ENCODE measurements at places on chromosomes 4 and X.

GRCh38 chr4:83431200-83431599 is 24.4 kb downstream of the HELQ start:
- DNase-seq, result no peak

DNA sequence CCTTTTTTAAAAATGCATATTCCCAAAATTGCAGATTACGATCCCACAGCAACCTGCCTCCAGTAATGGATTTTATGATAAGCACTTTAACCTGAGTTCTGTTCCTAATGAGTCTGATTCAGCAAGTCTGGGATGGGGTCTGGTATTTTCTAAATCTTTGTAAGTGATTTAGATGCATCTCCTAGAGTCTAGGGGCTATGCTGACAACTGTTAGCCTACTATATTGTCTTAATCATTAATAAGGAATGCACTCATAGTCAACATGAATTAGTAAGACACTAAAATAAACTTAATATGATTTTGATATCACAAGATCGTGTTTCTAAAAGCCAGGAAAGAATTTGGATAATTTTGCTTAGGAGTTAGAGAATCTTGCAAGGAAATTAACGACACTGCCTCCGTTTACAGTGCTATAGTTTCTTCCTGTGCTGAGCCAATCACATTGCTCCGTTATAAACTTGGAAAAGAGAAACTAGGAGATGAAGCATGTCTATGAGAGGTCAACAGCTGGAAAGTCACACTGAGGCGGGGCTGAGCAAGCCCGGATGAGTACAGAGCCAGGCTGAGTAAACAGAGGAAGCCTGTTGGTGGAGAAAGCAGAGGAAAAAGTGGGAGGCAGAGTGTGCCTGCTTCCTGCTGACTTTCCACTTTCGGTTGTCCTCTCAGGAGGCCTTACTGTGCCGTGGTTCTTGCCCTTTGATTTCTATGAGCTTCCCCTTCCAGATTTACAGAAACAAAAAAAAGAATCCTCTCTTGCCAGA is 5.4 kb downstream of the SCARB2 start:
- DNase-seq, result peak; percentile 77

DNA sequence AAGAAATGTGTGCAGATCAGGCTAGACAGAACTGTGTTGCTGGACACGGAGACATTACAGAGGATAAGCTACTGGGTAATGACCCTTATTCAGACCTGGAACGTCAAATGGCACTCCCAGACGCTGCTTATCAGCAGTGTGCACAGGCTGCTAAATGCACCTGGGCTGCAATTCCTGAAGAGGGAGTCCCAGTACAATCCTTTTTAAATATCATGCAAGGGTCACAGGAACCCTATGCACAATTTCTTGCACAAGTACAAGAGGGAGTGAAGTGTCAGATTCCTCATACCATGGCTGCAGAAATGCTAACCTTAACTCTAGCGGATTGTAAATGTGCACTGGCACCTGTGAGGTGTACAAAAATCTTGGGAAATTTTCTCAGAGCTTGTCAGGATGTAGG is 16.9 kb downstream of the SPIN2B start:
- DNase-seq, result no peak

- DNase-seq, result no peak
These were observed 93.7 kb downstream of the FAAH2 start for GRCh38 chrX:57380026-57380796.

- DNase-seq, result peak; percentile 74
These were observed 20.1 kb upstream of the SASH3 start for GRCh38 chrX:129759576-129760061.

GRCh38 chr4:24771241-24771640 is 24.1 kb upstream of the SOD3 start:
- DNase-seq, result no peak

DNA sequence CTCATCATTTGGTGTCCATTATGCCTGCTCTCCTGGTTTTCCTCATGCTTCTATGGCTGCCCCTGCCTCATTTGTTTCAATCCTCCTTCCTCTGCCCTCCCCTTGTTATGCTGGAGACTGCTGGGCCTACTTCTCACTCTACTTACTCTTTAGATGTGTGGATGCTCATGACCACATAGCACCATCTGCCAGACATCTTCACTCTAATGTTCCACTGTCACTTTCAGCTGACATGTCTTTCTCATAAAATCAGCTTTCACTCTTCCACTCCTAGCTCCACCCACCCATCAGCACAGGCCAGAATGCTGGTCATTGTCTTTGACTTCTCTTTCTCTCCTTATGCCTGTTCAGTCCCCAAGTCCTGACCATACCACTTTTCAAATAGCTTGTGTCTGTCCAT is 86.8 kb downstream of the REPS2 start:
- no peak for DNase-seq

Measured in Peyer's patch (tissue), 4 donors.